ENCODE measurements at places on chromosomes 6 and 20.

GRCh38 chr20:1418350-1418749, 25.5 kb upstream of the FKBP1A start:
- no peak for DNase-seq

- no peak for DNase-seq
Observed at GRCh38 chr6:120473804-120474203, 860.5 kb downstream of the TBC1D32 start.

DNA sequence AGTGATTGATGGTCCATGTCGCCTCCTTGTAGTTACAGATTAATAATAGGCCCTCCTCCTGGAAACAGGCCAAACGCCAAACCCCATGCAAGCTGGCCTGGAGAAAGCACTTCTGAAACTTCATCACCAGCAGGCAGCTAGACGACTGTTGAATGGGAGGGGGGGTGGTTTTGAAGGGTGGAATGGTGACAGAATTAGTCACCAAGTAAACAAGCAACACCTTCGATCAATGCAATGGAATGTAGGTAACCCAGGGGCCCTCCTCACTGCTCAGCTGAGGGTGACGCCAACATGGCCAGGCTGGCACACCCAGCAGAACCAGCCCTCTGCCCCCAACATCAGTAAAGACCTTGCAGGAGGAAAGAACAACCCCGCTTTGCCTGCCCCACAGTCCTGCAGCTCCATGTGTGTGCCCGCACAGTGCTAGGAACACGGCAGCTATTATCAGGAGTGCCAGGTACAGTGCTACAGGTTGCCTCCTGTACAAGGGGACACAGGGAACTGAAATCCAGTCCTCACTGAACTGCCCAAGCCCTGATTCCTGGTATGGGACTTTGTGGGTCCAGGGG, 2.7 kb downstream of the BCAS1 start:
- DNase-seq: no peak

DNA sequence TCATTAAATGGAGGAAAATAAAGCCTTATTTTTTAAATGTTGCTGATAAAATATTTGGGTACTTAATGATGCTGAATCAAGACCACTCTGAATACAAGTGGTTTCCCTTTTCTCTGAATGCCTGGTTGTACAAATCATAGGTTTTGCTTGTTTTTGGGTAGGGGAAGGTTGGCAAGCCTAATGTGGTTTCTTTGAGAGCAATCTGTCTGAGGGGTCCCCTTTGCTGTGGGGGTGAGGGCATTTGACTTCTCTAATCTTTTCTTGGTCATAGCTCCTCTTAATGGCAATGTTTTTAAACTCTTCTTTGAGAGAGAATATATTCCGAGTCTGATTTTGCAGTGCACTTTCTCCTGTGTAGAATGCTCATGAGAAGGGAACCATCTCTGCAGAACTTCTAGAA, 99.2 kb downstream of the SOX4 start:
- no peak for DNase-seq

- DNase-seq: no peak
Observed at GRCh38 chr20:6040958-6041807, 12.7 kb downstream of the LRRN4 start.

DNA sequence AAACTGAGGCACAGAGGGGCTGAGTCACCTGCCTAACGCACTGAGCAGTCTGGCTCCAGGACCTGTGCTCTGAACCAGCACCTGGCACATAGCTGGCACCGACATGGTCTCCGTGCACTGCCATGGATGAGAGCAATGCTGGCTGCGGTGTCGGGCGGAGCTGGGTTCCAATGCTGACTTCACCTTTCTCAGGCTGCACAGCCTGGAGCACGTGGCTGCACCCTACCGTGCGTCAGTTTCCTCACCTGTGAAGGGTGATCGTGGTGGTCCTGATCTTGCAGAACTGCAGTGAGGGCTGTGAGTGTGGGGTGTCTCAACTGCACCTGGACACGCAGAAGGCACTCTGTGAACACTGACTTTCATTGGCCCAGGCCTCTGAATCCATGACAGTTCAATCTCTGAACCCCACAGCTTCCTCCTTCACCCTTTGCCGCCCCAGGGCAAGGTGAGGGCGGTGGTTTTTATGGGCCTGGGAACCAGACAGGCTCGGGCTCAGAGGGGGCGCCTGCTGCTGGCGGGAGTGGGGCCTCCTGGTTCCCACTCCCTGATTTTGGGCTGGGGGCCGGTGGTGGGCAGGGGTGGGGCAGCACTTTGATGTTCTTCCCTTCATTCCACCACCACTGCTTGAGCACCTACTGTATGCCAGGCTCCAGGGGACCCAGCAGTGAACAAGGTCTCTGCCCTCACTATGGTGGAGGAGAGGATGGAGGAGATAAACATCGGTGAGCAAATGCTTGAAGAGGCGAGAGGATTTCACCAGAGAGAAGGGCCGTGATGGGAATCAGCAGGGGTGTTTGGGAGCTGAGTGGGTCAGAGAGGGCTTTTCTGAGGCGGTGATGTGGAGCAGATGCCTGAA, 102.9 kb downstream of the CEBPB start:
- no peak for DNase-seq

DNA sequence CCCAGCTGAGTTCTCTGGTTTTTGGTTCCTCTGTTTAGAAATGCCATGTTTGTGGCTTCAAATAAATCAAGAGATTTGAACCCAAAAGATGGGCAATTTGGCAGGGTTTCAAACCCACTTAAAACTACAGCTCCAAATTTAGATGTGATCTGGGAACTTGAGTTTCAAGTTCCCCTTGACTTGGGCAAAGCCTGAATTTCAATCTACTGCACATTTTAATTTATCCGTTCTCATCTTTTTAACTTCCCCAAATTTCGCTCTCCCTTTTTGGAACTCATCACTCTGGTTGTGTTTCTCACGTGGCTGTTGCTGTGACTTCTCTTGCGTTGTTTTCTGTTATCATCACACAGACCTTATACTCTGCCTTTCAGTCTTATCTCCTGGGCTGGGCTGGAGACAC, 230.9 kb downstream of the CDC5L start:
- no peak for DNase-seq

DNA sequence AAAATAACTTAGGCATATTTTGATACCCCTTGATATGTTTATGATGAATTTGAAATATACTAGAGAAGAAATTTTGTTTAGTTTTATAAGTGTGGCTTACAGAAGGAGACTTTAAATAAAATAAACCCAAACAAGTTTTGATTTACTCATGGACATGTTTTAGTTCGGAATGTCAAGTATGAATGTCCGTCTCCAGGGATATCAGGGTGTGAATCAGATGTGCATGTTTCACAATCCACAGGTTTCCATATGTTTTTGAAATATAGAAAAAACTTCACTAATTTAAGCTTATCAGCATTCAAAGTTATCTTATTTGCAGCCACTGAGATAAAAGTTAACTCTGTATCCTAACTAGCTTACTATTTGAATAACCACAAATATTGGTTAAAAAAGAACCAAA, 51.5 kb downstream of the PLCB1 start:
- no peak for DNase-seq

DNA sequence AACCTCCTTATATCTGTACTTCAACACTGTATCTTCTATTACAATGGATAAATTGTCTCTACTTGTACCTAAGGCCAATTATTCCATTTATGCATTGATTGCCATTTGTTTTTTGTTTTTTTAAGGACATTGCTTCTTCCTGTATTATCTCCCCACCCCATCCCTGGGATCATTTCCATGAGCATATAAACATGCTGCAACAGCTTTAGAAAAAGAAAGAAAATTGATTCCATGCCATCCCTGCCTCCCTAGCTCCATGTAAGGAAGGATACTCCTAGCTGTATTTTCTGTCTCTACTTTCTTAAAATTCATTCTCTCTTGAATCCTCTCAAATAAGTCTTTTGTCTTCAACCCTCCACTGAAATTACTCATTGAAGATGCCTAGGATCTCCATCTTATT, 101.8 kb upstream of the SIM1 start:
- no peak for DNase-seq

GRCh38 chr6:32117461-32117860, 8.3 kb upstream of the TNXB start:
- DNase-seq: no peak

- no peak for DNase-seq
Observed at GRCh38 chr6:134510920-134511319, 193.0 kb upstream of the SGK1 start.

DNA sequence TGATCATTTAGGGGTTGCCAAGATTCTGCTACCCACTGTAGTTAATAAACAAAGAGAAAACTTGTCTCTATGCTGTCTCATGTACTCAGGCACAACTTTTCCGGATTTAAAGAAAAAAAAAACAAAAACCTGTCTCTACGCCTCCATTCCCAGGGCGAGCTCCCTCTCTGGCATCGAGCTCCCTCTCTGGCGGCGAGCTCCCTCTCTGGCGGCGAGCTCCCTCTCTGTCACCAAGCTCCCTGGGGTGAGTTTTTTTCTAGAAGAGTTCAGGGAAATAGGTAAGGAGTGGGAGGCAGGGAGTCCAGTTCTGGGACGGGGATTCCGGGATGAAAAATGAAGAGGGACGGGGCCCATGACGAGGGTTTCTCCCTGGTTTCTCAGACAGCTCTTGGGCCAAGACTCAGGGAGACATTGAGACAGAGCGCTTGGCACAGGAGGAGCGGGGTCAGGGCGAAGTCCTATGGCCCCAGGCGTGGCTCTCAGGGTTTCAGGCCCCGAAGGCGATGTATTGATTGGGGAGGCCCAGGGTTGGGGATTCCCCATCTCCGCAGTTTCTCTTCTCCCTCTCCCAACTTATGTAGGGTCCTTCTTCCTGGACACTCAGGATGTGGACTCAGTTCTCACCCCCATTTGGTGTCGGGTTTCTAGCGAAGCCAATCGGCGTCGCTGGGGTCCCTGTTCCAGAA, 16.5 kb upstream of the HLA-A start:
- no peak for DNase-seq

DNA sequence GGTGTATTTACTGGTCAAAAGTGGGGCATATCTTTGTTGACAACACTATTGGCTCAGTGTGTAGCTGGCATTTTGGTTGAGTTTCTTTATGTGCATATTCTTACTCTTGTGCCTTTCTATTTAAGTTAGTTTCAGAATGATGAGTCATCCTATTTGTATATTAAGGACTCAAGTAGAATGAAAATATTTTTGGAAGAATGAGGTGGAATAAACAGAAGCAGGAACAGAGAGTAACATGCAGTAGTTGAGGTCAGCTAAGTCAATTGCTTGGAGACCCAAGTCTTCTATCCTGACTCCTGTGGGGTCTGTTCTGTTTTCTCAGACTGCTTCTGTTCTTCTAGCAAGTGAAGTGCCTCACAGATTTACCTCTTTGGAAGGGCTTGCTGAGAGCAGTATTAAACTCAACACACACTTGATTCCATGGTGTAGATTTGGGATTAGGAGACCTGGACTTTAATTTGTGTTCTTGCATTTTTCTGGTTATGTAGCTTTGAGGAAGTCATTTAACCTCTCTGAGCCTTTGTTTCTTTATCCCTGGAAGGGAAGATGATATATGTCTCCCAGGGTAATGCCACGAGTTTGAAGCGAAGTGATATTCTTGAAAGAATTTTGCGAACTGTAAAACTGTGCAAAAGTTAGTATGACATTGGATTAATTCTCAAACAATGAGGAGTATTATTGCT, 324.3 kb downstream of the QKI start:
- no peak for DNase-seq

GRCh38 chr6:33417128-33417902, 592 bp downstream of the CUTA start:
- no peak for DNase-seq

DNA sequence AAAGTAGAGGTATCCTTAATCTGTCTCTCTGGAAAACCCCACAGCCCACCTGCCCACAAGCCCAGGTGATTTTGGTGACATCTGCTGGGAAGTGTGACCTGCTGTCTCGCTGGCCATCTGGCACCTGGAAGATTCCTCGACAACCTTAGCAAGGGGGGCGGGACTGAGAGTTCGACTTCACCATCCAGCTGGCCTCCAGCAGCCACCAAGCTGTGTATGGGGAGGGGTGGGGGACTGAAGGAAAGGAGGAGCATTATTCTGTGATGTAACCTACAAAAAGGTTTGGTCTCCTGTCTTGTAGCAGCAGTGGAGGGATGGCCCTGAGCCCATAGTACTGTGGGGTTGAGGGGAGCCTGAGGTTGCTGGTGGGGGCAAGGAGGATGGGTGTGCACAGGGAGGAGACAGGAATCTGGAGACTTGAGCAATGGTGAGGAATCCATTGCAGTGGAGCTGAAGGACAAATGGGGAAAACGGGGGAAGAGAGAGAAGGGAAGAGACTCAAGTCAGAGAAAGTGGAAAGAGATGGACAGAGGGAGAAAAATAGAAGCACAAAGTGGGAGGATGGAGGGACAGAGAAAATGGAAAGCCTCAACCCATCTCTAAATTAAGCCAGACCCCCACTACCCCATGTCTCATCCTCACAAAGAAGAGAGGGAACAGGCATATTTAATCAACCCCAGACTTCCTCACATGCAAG, 4.0 kb downstream of the LY6G6F start:
- no peak for DNase-seq

GRCh38 chr6:104604685-104605084, 255.0 kb downstream of the HACE1 start:
- DNase-seq: no peak

- DNase-seq: no peak
Observed at GRCh38 chr6:12233693-12234571, 56.2 kb upstream of the EDN1 start.

DNA sequence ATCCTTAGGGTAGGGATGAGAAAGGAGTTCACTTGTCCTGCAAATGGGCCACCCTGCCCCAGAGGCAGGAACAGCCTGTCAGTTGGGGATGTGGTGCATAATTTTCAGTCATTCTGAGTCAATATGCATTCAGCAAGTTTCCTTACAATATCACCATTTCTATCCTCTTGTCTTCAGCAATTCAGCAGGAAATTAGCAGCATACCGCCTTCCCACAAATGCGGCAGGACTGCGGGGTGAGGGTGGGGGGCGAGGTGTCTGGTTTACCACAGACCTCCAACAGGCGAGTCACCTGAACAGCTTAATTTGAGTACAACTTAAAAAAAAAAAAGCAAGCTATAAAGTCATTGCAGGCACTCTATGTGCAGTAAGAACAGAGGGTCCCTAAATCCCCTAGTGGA, 126.8 kb downstream of the MAP3K7 start:
- DNase-seq: no peak

DNA sequence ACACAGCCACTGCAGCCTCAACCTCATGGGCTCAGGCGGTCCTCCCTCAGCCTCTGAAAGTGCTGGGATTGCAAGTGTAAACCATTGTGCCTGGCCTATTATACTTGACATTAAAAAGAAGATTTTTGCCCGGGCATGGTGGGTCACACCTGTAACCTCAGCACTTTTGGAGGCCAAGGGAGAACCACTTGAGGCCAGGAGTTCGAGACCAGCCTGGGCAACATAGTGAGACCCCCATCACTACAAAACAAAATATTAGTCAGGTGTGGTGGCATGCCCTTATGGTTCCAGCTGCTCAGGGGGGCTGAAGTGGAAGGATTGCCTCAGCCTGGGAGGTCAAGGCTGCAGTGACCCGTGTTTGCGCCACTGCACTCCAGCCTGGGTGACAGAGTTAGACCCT, 42.4 kb downstream of the FAM217A start:
- DNase-seq: no peak

DNA sequence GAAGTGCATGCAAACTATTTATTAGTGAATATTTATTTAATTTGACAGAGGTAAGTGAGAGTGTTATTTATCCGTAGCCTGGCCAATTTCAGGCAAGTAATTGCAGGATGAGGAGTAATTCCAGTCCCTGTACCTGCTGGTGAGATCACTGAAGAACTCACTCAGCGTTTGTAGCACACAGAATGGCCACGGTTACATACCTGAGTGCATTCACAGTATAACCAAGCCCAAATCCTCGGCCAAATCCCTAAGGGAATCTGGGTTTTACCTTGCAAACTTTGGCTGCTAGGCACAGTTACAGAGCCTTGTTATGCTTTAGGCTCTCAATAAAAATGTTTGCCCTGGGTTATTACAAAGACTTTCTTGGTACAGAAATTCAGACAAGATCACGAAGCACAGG, 93.3 kb downstream of the KCNQ5 start:
- DNase-seq: no peak

GRCh38 chr20:38836991-38837390, 31.5 kb downstream of the PPP1R16B start:
- DNase-seq: no peak

Measured in stimulated activated CD8-positive, alpha-beta memory T cell treated with anti-CD3 and anti-CD28 coated beads, Interleukin-7, amount 100 ng/mL, for 1 hour (primary cell).